ENCODE measurements at places on chromosomes 6 and 20. TPM values are rescaled to one million over a fixed set of nuclear protein-coding genes. Genes with fewer than 3 reads are reported as not detected.

Gene C20orf141
- total RNA-seq: not detected

GRCh38 chr6:156865019-156865629 is 87.9 kb downstream of the ARID1B start:
- H3K4me1 ChIP-seq: peaks cover 39% of the 10 kb centered on the region
- H3K27ac ChIP-seq: peak overlapping the region; percentile 80
- peaks cover 8% of the 10 kb centered on the region for H3K36me3 ChIP-seq
- H3K4me3 ChIP-seq: no peak overlapping the region
- no peak for DNase-seq

- no peak overlapping the region for H3K4me3 ChIP-seq
- no peaks in the 10 kb centered on the region for H3K27me3 ChIP-seq
- no peak overlapping the region for H3K27ac ChIP-seq
- H3K36me3 ChIP-seq: peaks cover 6% of the 10 kb centered on the region
- H3K4me1 ChIP-seq: peaks cover 37% of the 10 kb centered on the region
These were observed 19.6 kb downstream of the MBOAT1 start for GRCh38 chr6:20192625-20193024.

- H3K4me3 ChIP-seq: no peak overlapping the region
- peaks cover 7% of the 10 kb centered on the region for H3K27me3 ChIP-seq
- H3K4me1 ChIP-seq: peaks cover 73% of the 10 kb centered on the region
- H3K27ac ChIP-seq: no peak overlapping the region
These were observed 76.5 kb downstream of the VEGFA start for GRCh38 chr6:43846556-43846955.

Gene SLC17A9
- total RNA-seq: 43.5 TPM

GRCh38 chr6:33783781-33784520 is 5.0 kb downstream of the LEMD2 start:
- H3K4me1 ChIP-seq: peaks cover 80% of the 10 kb centered on the region
- peaks cover 4% of the 10 kb centered on the region for H3K27me3 ChIP-seq
- peak overlapping the region; percentile 100 for H3K27ac ChIP-seq
- no peak for DNase-seq
- no peak overlapping the region for H3K4me3 ChIP-seq

DNA sequence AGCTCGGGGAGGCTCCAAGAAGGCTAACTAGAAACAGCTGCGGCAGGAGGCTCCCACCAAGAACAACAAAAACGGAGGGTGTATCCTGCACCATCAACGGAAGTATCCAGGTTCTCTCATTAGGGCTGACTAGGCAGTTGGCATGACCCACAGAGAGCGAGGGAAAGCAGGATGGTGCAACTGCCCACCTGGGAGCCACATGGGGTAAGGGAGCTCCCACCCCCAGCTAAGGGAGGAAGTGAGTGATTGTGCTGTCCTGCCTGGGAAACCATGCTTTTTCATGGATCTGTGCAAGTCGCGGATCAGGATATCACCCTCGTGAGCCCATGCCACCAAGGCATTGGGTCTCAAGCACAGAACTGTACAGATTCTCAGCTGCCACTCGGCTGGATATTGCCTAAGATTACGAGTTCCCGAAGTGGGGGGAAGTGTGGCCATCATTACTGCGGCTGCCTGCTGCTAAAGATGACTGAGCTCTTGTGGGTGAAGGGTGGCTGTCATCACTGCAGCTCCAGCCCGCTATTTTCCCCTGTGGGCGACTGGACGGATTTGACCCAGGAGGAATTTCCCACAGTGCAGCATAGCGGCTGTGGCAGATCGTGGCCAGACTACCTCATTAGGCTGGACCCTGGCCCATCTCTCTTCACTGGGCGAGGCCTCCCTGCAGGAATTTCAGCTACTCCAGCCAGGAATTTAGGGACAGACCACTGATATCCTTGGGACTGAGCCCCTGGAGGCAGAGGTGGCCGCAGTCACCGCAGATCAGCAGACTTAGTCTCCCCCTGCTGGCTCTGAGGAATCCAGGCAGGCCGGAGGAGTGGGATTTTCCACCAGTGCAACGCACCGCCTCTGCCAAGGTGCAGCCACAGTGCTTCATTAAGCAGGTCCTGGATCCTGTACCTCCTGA is 515.7 kb downstream of the FRK start:
- H3K4me3 ChIP-seq: no peak overlapping the region
- H3K4me1 ChIP-seq: no peaks in the 10 kb centered on the region
- H3K27ac ChIP-seq: no peak overlapping the region
- H3K36me3 ChIP-seq: no peaks in the 10 kb centered on the region

- DNase-seq: peak; percentile 23
- H3K27me3 ChIP-seq: peaks cover 9% of the 10 kb centered on the region
- H3K36me3 ChIP-seq: no peaks in the 10 kb centered on the region
- H3K4me1 ChIP-seq: peaks cover 14% of the 10 kb centered on the region
- H3K4me3 ChIP-seq: peak overlapping the region; percentile 98
These were observed 1.7 kb downstream of the JAG1 start for GRCh38 chr20:10671919-10672623.

- H3K27me3 ChIP-seq: peaks cover 6% of the 10 kb centered on the region
- no peaks in the 10 kb centered on the region for H3K4me1 ChIP-seq
- no peak for DNase-seq
- H3K36me3 ChIP-seq: no peaks in the 10 kb centered on the region
These were observed 151.6 kb downstream of the SOBP start for GRCh38 chr6:107641500-107641941.

Gene SERPINB1
- 21.1 TPM for total RNA-seq

- no peaks in the 10 kb centered on the region for H3K4me1 ChIP-seq
- H3K36me3 ChIP-seq: no peaks in the 10 kb centered on the region
- peaks cover 15% of the 10 kb centered on the region for H3K27me3 ChIP-seq
- H3K27ac ChIP-seq: no peak overlapping the region
- H3K4me3 ChIP-seq: no peak overlapping the region
These were observed 21.8 kb upstream of the TMEM170B start for GRCh38 chr6:11515763-11516162.

Gene CLIC5
- not detected for total RNA-seq

GRCh38 chr6:64672131-64672530 is 1034.9 kb downstream of the EYS start:
- no peaks in the 10 kb centered on the region for H3K4me1 ChIP-seq
- H3K27me3 ChIP-seq: no peaks in the 10 kb centered on the region
- DNase-seq: no peak
- H3K36me3 ChIP-seq: no peaks in the 10 kb centered on the region
- H3K27ac ChIP-seq: no peak overlapping the region
- no peak overlapping the region for H3K4me3 ChIP-seq

DNA sequence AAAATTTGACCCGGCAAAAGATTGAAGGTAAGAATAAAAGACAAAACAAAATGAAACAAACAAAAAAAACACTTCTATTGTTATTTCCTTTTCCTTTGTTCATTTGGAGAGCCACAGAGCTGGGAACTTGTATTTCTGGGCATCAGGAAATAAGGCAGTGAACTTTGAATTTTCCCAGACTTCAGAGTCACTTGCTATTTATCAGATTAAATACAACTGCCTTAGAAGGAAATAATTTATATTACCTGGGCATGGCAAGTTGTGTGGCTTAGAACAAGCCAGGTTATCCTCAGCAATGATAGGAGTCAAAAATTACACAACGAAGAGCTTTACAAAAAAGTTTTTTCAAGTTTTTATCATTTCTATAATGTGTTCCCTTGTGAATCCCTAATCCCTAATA is 20.2 kb upstream of the MRAP2 start:
- no peak overlapping the region for H3K27ac ChIP-seq
- no peaks in the 10 kb centered on the region for H3K36me3 ChIP-seq
- peaks cover 10% of the 10 kb centered on the region for H3K27me3 ChIP-seq
- no peaks in the 10 kb centered on the region for H3K4me1 ChIP-seq
- no peak overlapping the region for H3K4me3 ChIP-seq

Gene HLA-DQB1
- total RNA-seq: not detected

DNA sequence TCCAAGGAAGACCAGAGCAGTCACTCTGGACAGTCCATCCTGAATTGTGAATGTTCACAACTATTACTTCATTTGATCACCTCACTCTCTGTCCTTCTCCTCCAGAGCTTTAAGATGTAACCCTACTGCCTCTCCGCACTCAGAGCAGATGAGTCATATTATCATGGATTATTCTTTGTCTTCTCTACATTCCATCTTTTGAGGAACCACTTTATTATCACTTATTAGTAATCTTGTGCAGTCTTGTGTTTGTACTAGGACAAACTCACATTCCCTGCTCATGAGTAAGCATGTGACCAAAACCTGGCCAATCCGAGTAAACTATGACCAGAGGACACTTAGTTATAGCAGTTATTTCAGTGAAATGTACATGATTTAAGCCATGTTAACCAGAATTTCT is 401.5 kb upstream of the ADGRB3 start:
- no peak overlapping the region for H3K4me3 ChIP-seq
- H3K36me3 ChIP-seq: no peaks in the 10 kb centered on the region
- H3K27ac ChIP-seq: peak overlapping the region; percentile 29

DNA sequence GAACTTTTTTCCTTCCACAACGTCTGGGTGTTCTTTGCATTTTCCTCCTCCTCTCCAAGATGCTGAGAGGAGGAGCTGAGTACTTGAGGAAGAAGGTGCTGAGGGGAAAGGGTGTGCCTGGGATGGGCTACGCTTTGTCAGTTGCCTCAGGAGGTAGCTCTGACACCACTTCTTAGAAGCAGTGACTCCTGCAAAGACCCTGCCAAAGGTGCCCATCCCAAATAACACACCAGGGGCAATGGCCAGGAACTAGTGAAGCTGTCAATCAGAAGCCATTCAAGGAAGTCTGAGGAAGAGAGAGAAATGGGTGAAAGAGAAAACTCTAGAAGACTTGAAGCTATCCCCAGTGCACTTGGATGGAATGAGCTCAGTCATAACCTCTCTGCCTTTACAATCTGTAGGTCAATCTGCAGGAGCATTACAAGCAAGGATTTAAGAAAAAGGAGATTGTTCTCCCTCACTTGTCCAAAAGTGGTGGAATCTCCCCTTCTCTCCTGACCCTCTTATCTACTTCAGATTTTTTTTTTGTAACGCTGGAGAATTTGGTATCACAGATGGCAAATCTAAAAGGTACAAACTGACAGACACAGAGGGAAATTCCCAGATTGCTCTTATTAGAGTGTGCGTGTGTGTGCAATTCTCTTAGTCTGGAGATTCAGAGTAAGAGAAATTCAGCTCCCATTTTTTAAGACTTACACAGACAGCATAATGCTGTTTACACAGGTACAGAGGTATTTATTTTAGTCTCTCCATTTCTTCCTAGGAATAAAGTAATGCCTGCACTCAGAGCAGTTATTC is 242.6 kb downstream of the GMPR start:
- peaks cover 55% of the 10 kb centered on the region for H3K36me3 ChIP-seq
- peaks cover 7% of the 10 kb centered on the region for H3K4me1 ChIP-seq
- H3K27ac ChIP-seq: no peak overlapping the region

GRCh38 chr6:10297832-10298231 is 117.0 kb downstream of the TFAP2A start:
- no peaks in the 10 kb centered on the region for H3K27me3 ChIP-seq
- peak; percentile 43 for DNase-seq
- no peak overlapping the region for H3K4me3 ChIP-seq
- no peaks in the 10 kb centered on the region for H3K36me3 ChIP-seq
- peaks cover 20% of the 10 kb centered on the region for H3K4me1 ChIP-seq

Gene SLC26A8
- not detected for total RNA-seq

Gene ADGRF4
- not detected for total RNA-seq
